Cerebellum (tissue), 4 donors: ENCODE measurements at places on chromosomes 6 and 20. TPM values are rescaled to one million over a fixed set of nuclear protein-coding genes. Genes with fewer than 3 reads are reported as not detected.

Gene MOXD1
- total RNA-seq: 4.5 TPM

Gene DYNLRB1
- total RNA-seq: 43.8 TPM

Gene CTCFL
- not detected for total RNA-seq

Gene MRPL2
- total RNA-seq: 5.6 TPM

Gene PRL
- total RNA-seq: 0.54 TPM

Gene SYTL3
- 2.4 TPM for total RNA-seq

Gene NOTCH4
- 6.9 TPM for total RNA-seq
